ENCODE measurements at places on chromosomes 16 and 17.

- DNase-seq: peak; percentile 83
Measured at GRCh38 chr17:13024526-13025257, 6.9 kb upstream of the ELAC2 start.

DNA sequence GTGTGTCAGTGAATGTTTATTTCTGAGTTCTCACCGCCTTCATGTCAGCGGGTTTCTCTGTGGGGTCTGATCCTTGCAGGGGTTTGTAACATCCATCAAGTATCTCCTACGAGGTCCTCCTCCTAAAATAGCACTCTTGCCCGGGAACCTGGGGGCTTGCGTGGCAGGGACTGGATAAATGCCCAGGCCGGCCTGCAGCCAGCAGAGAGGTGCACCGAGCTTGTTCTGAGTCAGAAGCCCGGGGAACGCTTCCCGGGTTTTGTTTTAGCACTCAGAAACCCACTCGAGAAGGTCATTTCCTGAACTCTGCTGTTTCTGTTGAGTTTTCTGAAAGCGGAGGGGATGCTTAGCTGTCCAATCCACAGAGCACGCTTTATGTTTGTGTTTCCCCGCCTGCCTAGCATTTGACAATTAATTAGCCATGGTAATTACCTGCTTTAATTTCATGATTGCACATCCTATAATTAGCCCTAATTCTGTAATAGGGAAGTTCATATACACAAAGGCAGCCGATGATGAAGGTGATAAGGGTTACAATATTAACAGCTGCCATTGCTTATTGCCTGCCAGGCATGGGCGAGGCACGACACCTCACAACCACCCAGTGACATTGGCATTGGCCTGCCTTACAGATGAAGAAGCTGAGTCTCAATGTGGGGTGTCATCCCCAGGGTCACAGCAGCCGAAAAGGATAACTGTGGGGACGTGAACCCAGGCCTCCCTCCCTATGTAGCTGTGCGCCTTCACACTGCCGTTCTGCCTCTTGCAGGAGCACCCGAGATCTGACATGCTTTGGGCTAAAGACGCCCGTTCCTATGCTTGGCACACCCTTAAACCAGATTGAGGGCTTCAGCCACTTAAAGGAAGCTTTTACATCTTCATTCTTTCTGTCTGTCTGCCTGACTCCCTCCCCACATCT is 333.1 kb downstream of the CPPED1 start:
- no peak for DNase-seq

DNA sequence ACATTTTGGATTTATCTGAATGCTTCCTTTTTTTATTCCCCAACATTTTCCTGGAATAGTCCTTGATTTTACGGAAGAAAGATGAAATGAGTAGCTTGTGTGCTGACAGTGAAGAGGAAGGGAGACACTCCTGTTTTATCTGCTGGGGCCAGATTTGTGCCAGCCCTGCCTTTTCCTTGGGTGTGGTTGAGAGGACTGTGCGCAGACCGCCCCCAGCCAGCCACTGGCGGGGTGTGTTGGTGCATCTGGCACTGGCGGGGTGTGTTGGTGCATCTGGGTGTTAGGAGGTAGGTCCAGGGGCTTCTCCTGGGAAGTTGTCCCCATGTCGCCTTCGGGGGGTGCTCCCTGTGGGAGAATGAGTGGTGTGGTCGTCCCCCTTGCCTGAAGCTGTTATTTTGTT is 39.5 kb downstream of the RAP1GAP2 start:
- no peak for DNase-seq

GRCh38 chr17:20116683-20117309 is 107.6 kb downstream of the SPECC1 start:
- peak; percentile 66 for DNase-seq

- DNase-seq: no peak
Measured at GRCh38 chr17:79211061-79211770, 136.6 kb downstream of the ENGASE start.

- DNase-seq: no peak
Measured at GRCh38 chr16:4667203-4667963, 26.0 kb upstream of the NUDT16L1 start.

- no peak for DNase-seq
Measured at GRCh38 chr17:49146620-49147306, 14.2 kb downstream of the B4GALNT2 start.

Measured in SK-N-SH (cell line).